ENCODE measurements at places on chromosomes 1 and 21. TPM values are rescaled to one million over a fixed set of nuclear protein-coding genes. Genes with fewer than 3 reads are reported as not detected.

Gene ALG14
- total RNA-seq = 2.1 TPM

DNA sequence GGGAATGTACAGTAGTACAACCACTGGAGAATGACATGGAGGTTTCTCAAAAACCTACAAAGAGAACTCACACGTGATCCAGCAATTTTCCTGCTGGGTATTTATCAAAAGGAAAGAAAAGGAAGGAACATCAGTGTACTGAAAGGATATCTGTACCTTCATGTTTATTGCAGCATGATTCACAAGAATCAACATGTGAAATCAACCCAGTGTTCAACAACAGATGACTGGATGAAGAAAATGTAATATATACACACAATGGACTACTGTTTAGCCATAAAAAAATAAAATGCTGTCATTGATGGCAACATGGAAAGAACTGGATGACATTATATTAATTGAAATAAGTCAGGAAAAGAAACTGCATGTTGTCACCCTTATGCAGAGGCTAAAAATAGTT is 19.0 kb upstream of the CYP4A11 start:
- no peak for DNase-seq

DNA sequence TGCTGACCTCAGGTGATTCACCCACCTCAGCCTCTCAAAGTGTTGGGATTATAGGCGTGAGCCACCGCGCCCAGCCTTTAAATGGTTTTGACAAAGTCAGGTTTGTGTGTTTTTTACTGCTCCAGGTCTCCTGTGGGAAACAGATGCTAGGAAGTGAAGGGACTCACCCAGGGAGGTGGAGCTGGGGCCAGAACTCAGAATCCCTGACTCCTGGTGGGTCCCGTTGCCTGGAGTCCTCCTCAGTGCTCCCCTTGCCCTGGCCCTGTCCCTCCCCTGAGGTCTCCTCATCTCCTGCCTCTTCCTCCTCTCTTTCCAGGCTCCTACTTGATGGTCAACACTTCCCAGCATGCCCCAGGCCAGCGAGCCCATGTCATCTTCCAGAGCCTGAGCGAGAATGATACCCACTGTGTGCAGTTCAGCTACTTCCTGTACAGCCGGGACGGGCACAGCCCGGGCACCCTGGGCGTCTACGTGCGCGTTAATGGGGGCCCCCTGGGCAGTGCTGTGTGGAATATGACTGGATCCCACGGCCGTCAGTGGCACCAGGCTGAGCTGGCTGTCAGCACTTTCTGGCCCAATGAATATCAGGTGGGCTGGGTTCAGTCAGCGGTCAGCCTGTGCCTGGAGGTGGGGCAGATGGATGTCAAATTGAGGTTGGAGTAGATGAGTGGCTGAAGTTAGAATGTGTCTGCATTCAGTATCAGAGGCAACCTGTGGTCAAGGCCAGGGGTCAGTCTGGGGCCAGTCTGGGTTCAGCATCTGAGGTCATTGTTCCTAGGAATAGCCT is 22.1 kb downstream of the PTPRU start:
- peak; percentile 38 for DNase-seq

Gene SMCP
- total RNA-seq = not detected

DNA sequence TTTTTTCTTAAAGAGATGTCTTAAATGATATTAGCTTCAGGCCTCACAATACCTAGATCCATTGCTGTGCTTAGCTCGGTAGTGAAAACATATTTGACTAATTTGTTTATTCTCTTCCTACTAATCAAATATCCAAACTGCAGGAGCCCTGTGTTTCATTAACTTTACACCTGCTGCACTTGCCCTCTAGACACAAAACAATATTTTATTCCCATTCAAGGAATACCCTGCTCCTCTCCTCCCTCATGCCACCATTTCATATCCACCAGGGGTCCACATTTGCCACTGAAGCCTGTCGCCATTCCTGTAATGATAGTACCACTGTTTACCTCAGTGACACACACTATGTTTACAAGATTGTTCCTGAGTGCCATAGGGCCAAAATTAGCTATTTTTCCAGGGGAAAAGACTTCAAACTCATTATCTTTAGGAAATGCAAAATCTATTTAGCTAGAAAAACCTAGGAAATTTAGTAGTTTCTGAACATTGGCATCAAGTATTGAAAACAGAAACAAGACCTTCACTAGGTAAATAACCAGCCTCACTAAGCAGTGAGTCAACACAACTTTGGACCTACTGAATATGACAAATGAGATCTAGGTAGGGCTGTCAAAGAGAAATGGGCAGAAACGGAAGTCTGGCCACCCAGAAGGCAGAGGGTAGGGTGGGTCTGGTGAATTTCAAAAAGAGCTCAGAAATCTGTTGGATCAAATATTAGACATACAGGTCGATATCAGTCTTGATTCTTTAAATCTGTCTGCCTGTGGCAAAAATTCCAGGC is 134.6 kb upstream of the KCNK1 start:
- DNase-seq = no peak

Gene SPSB1
- 9.2 TPM for total RNA-seq

Gene PRELP
- total RNA-seq = not detected

Gene SAMD13
- 0.20 TPM for total RNA-seq

DNA sequence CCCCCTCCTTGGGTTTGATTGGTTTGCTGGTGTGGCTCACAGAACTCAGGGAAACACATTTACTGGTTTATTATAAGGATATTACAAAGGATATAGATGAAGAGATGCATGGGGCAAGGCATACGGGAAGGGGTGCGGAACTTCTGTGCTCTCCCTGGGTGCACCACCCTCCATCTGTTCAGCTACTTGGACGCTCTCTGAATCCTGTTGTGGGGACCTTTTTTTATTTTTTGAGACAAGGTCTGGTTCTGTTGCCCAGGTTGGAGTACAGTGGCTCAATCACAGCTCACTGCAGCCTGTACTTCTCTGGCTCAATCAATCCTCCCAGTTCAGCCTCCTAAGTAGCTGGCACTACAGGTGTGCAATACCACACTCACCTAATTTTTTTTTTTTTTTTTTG is 7.4 kb downstream of the LURAP1 start:
- DNase-seq = no peak

DNA sequence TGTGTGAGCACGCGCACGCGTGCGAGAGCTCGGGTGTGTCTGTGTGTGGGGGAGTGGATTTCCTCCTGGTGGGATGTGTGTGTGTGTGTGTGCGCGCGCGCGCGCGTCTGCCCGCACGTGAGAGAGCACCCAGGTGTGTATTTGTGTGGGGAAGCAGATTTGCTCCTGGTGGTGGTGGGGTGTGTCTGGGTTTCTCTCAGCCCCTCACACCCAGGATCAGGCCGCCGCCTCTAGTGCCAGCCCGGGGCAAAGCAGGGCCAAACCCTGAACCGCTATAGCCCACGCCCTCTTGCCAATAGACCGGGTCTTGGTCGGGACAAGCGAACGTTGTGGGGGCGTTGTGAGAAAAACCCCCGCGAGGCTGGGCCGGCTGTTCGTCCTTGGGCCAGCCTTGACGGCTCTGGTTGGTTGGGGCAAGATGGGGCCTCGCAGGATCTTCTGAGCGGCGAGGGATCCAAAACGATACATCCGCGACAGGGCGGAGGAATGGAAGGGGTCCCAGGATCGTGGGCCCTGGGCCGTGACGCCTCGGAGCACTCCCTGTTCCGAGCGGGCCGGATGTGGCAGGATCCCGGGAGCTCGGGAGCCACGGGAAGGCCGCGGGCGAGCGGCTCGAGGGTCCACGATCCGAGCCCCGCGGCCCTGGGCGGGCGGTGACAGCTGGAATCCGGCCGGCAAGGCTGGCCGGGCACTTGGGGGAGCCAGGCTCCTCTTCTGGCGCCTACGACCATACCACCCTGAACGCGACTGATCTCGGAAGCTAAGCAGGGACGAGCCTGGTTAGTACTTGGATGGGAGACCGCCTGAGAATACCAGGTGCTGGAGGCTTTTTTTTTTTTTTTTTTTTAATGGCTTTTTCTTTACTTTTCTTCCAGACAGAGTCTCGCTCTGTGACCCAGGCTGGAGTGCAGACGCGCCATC is 68.2 kb downstream of the RNF187 start:
- no peak for DNase-seq

DNA sequence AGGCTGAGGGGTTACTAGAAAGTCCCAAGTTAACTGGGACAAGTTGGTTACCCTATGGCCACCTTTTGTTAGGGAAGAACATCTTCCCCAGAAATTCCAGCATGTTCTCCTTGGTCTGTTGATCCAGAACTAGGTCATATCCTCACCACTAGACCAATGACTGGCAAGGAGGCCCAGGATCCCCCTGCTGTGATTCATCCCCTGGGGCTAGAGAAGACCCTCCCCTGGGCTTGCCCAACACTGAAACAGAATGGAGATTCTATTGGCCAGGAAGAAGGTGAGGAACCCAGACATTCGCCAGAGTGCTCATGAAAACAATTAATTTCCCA is 90.1 kb upstream of the SIM2 start:
- no peak for DNase-seq

DNA sequence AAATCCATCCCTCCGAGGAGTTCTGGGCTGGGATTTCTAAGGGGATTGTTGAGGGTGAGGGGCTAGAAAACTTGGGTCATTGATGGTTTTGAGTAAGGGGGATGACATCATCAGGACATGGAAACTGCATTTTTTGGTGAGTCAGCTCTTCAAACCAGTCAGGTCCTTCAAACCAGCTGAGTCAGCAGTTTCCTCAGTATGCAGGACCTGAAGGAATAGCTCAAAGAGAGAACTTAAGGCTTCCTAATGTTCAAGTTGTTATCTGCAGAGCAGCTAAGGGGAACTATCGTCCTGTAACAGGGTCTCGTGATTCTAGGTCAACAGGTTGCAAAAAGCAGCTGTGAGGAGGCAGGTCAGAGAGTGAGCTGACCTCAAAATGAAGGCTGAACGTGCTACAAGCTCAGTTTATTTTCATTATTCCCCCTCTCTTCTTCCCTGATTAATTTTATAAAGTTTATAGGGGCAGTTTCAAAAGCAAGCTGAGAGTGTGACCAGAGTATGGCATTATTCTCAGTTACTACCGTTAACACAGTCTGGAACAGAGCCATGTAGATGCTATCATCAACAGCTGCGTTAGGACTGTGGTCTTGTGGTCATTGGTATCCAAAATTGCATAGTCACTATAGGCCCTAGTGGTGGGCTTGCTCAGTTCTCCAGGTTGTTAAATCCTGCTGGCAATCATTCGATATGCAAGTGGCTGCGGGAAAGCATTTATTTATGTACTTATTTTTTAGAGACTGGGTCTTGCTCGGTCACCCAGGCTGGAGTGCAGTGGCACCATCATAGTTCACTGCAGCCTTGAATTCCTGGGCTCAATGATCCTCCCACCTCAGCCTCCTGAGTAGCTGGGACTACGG is 10.7 kb upstream of the SDC3 start:
- DNase-seq = peak; percentile 85

GRCh38 chr1:73327180-73327793 is 870.7 kb downstream of the LRRIQ3 start:
- DNase-seq = no peak

DNA sequence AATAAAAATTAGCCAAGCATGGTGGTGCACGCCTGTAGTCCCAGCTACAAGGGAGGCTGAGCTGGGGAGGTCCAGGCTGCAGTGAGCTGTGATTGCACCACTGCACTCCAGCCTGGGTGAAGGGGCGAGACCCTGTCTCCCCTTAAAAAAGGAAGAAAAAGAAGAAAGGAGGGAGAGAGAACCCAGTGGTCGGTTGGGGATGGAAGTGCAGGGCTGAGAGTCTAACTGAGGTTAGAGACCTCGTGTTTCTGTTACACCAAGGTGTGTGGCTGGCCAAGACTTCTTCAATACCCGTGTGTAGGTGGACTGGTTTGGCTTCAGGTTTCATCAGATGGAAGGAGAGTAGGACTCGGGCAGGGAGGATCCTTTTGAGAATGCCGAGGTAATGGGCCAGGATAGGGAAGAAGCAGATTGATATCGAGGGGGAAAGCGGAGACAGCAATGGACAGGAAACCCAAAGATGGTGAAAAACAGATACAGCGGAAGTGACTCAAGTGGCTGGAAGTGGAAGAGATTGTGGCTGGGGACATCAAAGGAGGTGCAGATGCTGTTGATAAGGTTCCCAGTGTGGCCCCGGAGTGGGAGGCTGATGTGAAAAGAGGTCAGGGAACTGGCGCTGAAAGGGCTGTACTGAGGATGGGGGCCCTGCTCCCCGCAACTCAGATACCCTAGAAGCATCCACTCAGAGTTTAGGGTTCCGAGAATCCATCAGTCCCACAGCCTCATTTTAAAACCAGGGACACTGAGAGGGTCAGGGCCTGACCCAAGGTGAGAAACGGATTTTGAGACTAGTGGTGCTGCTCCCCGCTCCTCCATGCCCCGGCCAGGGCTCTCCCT is 681 bp upstream of the UBXN10 start:
- DNase-seq = no peak

Gene SH3BGR
- 3.2 TPM for total RNA-seq

- DNase-seq = no peak
These were observed 49.6 kb downstream of the ECE1 start for GRCh38 chr1:21240706-21241105.

DNA sequence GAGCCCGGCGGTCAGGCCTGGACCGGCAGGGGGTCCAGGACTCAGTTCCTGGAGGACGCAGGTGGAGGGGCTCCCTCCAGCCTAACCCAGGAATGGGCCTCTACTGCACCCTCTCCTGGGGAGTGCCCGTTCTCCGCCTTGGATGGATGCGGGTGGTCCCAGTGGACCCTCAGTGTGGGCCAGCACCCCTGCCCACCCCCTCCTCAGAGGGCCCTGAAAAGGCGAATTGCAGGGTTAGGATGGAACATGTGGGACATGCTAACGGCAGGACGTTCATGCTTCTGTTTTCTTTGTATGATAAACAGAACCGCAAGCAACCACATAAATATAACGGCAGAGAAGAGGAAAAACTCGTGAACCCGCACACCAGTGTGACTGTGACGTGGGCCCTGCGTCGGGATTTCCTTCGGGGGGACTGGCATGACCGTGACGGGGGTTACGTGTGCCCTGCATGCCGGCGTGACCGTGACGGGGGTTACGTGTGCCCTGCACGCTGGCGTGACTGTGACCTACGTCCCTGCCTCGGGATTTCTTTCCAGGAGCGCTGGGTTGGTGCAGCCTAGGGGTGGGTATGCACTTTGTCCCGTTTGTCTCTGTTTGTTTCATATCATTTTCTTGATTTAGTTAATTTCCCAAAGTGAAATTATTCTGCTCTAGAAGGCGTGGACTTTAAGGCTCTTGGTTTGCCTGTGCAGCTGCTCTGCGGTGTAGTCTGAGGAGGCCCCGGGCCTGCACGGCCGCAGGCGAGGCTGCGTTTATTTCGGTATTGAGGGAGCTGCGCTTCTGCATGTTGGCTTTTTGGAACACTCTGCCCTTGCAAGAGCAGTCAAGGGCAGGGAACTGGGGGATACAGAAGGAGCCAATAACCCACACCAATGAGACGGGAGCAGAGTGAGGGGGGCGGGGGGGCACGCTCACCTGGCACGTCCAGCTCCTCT is 3.1 kb downstream of the FTCD start:
- no peak for DNase-seq

All from M059J (cell line).